AG09319 (cell line): ENCODE measurements at places on chromosomes 1 and 21.

DNA sequence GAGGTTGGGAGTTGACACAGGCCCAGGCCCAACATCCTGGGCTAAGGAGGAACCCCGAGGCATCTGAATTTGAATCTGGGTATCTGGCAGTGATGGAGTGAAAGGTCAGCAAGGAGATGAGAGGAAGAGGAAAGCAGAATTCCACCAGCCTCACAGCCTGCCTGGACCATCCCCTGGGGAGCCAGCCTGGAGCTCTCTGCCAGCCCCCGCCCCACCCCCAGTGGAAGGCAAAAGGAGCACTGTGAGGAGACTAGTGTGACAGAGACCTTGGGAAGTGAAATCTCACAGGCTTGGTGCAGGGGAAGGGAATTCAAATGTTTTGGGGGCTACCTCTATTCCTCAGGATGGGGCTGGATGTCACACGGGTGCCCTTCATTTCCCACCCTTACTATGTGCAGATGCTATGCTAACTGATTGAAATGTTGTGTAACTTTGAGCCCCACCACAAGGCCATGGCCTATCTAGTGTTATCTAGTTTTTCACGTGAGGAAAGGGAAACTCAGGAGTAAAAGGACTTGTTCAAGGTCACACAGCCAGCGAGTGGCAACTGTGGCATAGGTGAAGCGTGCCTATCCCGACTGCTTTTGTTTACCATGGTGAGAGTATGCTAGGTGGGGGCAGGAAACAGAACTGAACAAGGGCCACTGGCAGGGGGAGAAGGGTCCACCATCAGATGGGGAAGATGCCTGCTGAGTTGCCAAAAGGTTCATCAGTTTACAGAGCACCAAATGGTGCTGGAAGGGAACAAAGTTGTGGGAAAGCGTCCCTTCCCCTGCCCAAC is 29.8 kb downstream of the AHDC1 start:
- no peak for DNase-seq

DNA sequence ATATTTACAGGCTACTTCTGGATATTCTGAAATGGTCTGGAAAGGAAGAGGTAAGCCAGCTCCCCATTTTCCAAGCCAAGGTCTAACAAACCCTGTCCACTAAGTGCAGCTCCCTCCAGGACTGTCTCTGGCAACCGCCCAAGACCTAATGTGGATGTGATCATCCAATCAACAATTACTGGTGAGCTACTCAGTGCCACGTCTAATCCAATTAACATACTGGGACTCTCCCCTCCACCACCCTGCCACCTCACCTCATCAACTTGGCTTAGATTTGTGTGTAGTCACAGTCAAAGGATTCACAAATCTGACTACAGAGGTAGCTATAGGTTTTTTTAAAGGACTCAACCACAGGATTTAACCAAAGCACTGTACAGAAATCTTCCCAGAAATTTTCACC is 25.4 kb upstream of the S100A7 start:
- no peak for DNase-seq

- no peak for DNase-seq
Measured at GRCh38 chr1:101196668-101197067, 40.2 kb upstream of the S1PR1 start.

GRCh38 chr1:160993544-160994193 is 27.3 kb downstream of the F11R start:
- DNase-seq = peak; percentile 51

DNA sequence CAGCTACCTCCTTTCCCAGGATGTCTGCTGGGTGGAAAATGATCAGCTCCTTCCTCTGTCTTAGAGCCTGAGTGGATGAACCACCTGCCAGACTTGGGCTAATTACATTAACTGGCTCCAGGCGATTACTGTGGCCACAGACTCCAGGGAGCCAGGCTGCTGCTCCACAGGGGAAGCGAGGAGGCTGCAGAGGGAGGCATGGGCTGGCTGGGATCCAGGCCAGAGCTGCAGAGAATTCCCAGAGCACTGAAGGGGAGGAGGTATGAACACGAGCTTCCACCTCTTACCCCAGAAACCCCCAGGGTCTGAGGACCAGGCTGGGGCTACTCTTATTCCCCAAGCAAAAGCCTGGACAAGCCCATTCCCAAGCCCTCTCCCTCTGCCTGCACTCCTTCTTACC is 136.0 kb upstream of the KLHDC7A start:
- no peak for DNase-seq

- DNase-seq = no peak
Measured at GRCh38 chr21:28832013-28832714, 160.5 kb downstream of the LTN1 start.

- DNase-seq = no peak
Measured at GRCh38 chr1:52739699-52740467, 13.6 kb downstream of the ZYG11B start.

DNA sequence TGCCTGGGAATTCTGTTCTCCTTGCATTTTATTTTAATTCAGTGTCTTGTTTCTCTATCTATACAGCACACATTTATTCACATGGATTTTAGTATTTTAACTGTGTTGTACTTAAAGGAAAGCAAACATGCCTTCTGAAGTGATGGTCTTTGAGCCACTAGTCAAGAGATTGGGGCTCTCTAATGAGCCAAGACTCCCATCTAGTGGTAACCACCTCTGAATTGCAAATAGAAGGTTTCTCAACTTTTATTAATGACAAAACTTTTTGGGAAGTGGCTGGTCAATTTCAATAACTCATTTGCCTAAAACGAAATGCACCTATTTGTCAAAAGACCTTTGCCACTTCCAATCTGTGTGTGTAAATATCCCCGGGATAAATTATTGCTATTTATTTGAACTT is 199.6 kb downstream of the LTN1 start:
- DNase-seq = no peak

GRCh38 chr1:39269791-39270342 is 65.4 kb downstream of the MACF1 start:
- peak; percentile 44 for DNase-seq

DNA sequence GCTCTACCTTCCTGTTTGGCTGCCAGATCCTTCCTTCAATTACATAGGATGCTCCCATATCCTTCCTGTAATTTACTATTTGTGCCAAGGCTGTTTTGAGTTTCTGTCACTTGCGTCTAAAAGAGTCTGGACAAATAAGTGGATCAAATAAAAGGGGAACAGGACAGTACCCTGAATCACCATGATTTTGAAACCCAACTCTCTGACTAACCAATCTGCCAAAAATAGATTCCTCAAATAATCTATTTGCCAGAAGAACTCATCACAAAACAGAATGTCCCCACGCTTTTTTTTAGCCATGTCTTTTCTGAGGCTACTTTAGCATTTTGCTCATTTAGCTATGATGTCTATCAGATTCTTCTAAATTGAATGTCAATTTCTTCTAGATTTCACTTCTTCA is 392.6 kb downstream of the NTNG1 start:
- DNase-seq = no peak

DNA sequence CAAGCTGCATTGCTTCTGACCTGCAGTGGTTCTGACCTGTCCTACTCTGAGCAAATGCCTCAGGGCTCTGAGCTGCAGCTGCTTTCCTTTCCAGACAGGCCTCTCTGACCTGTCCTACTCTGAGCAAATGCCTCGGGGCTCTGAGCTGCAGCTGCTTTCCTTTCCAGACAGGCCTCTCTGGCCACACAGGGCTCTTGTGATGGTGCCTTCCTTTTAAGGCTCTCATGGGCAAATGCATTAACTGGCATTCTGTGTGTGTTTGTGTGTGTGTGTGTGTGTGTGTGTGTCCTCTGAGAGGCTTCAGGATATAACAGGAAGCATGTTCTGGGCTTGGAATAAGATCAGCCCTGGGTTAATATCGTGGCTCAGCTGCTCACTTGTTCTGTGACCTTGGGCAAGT is 131.3 kb downstream of the NTPCR start:
- no peak for DNase-seq

GRCh38 chr1:39615086-39615673 is 24.3 kb downstream of the HEYL start:
- DNase-seq = no peak

GRCh38 chr1:158998781-158999161 is 10.9 kb upstream of the IFI16 start:
- DNase-seq = no peak

DNA sequence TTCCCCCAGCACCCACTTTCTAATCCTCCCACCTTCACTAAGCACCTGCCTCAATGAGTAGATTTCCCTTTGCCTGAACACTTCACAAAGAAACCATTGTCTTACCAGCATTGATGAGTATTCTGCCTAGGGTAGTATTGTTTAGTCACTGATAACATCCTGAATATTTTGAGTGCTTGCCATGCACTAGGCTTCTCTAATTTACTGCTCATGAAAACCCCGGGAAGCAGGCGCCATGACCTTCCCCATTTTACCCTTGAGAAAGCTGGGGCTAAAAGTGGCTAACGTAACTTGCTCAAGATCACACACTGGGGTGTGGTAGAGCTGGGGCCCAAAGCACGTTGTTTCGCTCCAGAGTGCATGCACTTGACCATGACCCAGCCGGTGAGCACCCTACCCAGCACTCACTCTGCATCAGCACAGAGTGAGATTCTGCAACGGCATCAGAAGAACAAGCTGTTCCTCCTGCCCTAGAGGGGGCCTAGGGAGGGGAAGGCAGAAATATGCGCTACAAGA is 10.6 kb upstream of the F3 start:
- no peak for DNase-seq

- DNase-seq = no peak
Measured at GRCh38 chr1:180616439-180616838, 15.4 kb upstream of the XPR1 start.

- no peak for DNase-seq
Measured at GRCh38 chr1:156245451-156246232, 2.2 kb downstream of the PAQR6 start.

DNA sequence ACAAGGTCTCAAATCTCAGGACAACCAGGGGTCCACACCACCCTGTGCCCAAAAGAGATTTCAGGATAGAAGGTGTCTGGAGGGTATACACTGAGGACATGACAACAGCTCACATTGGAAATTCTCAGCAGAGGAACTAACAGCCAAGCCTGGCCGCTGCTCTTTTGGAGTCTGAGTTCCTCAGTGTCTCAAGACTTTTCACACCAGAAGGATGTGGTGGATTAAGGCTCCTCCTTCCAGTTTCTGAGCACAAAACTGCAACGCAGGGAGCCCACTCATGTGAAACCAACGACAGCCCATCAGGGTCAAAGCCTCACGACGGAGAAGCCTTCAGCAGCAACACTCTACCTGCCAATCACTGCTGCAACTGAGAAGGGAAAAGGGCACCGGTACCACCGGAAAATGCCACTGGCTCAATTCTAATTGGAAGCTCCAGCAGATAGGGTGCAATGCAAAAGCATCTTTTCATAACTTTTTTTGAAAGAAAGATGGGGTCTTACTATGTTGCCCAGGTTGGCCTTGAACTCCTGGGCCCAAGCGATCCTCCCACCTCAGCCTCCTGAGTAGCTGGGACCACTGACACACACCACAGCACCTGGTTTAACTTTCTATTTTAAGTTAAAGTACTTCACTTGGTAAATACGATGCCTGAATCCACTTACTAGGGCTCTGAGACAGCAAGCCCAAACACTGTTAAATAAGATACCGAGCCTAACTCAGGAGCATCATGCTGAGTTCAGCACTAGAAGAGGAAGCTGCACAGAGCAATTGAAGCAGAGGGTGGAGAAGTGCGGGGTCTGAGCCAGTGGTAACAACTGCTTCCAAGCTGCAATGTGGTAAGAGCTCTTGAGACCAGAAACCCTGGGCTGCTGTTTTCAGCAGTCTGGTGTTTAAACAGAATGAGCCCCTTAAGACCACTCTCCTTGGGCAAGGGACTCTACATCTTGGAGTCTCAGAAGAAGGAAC is 7.8 kb downstream of the CAPZB start:
- DNase-seq = no peak

DNA sequence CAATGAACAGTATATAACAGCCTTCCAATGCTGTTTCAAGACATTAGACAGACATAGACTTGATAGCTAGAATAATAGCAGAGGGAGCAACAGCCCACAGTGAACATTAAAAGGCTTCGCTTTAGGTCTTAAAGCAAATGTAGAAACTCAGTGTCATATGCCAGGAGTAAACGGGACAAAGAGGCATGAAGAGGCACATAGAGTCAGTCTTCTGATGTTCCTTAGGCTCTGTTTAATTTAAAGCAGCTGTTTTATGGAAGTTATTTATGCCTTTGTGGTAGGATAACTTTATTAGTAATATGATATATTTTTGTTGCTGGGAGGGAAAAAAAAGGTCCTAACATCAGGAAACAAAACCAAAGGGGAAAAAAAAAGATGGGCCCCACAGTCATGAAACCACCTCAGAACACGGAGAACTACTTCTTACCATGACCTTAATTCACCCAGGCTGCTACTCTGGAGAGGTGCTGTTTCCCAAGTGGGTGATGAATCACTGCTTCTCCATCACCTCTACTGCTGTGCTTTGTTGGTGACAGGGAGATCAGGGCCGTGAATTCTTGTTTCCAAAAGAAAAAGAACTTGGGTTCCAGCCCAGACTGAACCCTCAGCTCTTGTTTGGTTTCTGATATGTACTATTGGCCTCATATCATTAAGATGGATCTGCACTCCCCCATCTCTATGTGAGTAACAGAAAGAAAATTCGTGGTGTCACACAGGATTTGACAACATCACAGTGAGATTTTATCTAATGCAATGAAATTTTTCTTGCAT is 616.9 kb downstream of the KIF26B start:
- peak; percentile 80 for DNase-seq

DNA sequence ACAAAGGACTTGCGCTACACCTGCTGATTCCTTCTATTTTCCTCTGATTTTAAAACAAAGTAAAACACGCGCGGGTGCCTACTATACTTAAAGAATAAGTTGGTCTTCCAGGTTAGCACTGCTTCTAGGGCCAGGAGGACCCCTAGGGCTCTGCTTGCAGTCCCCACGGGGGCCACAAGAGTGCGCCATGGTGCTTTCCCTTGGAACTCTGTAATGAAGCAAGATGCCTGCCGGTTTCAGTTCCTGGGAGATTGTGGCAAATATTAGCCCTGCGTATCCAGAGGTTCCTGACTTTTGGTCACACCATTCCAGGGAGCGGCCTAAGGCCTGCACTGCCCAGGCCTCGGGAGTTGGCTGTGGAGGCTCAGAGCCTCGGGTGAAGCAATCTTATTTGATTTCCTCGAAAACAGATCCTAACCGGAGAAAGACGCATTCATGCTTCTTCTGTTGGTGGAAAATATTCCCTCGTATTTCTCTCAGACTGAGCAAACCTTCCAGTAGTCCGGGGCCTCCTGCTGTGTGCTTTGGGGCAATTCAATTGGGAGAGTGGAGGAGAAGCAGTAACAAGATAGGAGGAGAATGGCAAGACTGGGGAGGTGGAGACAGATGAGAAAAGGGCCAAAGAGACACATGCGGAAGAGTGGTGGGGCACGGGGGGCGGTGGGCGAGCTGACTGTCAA is 25.3 kb downstream of the ADAM30 start:
- peak; percentile 48 for DNase-seq
